ENCODE measurements at places on chromosomes 2 and 18. TPM values are rescaled to one million over a fixed set of nuclear protein-coding genes. Genes with fewer than 3 reads are reported as not detected.

Gene SKA1
- total RNA-seq, result 1.0 TPM

Gene OR6B2
- not detected for total RNA-seq

Gene SCN1A
- 0.82 TPM for total RNA-seq

Gene MYO7B
- total RNA-seq, result 305 TPM

Gene NTSR2
- not detected for total RNA-seq

Gene SULT1C3
- 0.34 TPM for total RNA-seq

Gene GPR39
- total RNA-seq, result 11.6 TPM

Gene SLC40A1
- total RNA-seq, result 155 TPM

- no peak for DNase-seq
Observed at GRCh38 chr2:127586746-127587295, 51.3 kb downstream of the MYO7B start.

GRCh38 chr2:105522645-105523044, 123.8 kb upstream of the FHL2 start:
- DNase-seq, result no peak

- no peak for DNase-seq
Observed at GRCh38 chr2:186059096-186059495, 320.5 kb downstream of the FSIP2 start.

DNA sequence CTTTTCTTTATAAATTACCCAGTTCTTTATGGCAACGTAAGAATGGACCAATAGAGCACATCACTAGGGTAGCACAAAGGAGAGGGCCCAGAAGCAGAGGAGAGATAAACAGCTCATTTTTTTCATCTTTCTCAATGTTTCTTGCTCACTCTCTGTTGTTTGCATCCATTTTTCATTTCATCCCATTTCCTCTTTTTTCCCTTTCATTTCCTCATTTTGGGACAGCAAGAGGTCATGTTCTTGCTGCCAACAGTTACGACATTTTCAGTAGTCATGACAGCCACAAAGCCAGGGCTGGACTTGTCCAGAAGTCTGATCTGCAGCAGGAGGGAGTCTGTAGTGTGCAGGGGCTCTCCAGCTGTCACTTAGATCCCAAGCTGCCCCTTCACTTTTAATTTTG, 52.7 kb upstream of the CYP1B1 start:
- DNase-seq, result no peak

- no peak for DNase-seq
Observed at GRCh38 chr18:50142441-50143120, 52.4 kb downstream of the MYO5B start.

- no peak for DNase-seq
Observed at GRCh38 chr2:111145951-111146350, 25.2 kb downstream of the BCL2L11 start.

GRCh38 chr2:200757399-200757798, 54.3 kb upstream of the BZW1 start:
- DNase-seq, result no peak

DNA sequence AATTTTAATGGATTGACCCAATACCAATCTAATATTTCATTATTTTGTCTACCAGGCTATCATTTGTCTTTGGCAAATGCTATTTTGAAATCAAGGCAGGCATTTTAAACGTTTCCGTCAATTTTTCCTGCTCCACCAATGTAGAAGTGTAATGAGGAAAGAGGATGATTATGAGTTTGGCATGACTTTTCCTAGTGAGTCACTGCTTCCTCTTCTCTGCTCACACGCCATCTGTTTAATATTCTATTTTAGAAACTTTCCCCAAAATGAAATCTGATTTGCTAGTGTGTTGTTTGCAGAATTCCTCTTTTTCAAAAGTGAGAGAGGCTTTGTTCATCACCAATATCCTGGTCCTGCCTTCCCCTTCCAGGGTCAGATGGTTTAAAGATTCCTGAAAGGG, 42.5 kb upstream of the PID1 start:
- DNase-seq, result no peak

- no peak for DNase-seq
Observed at GRCh38 chr18:48186861-48187260, 222.3 kb downstream of the ZBTB7C start.

DNA sequence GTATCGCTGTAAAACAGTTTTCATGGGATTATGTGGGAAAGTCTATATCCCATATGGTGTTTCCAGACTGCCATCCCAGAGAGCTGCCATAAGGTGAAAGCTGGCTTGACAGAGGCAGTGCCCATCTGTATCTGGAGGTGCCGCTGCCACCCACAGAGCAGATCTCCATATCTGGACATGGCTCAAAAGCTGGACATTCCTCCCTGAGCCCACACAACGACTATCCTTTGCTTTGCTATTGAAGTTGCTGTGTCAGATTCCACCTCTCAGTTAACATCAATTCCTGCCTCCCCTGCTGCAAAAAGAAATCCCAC, 55.2 kb downstream of the RND3 start:
- DNase-seq, result no peak

DNA sequence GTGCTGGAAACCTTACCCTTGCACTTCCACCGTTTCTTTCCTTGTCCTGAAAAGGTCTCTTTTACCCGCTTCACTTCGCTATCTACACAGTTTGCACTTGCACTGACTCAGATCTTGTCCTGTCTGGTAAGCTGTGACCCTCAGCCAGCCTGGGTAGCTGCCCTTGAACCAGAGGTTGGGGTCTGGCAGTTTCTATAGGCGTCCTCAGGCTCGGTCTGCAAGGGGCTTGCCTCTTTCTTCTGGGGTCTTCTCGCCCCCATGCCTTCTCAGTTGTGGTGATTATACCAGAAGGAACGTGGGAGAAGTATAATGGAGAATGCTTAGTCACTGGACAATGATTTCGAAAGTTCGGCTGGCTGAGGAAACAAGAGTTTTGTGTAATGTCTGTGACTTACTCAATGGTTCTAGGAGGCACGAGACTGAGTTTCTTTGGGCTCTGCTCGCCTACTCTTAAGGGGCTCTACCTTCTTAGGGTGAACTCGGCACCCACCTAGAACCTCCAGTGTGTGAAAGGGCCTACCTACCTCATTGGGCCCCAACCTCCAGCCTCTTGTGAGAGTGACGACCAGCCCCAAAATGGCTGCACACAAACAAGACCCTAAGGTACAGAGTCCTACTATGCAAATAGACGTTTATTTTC, 6.9 kb upstream of the STAT1 start:
- DNase-seq, result peak; percentile 49

DNA sequence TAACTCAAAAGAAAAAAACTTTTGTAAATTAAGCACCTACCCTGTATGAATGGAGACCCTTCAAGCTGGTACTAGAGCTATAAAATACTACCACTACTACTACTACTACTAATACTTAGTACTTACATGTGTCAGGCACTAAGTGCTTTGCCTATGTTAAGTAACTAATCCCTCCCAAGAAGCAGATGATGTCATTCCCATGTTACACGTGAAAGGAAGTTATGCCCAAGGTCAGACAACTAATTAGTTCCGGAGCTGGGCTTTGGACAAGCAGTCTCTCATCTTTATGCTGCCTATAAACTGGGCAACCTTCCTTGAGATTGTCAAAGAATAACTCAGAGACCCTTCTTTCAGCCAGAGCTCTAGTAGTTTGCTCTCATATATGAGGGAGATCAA, 13.9 kb upstream of the ATP6V1B1 start:
- DNase-seq, result no peak

DNA sequence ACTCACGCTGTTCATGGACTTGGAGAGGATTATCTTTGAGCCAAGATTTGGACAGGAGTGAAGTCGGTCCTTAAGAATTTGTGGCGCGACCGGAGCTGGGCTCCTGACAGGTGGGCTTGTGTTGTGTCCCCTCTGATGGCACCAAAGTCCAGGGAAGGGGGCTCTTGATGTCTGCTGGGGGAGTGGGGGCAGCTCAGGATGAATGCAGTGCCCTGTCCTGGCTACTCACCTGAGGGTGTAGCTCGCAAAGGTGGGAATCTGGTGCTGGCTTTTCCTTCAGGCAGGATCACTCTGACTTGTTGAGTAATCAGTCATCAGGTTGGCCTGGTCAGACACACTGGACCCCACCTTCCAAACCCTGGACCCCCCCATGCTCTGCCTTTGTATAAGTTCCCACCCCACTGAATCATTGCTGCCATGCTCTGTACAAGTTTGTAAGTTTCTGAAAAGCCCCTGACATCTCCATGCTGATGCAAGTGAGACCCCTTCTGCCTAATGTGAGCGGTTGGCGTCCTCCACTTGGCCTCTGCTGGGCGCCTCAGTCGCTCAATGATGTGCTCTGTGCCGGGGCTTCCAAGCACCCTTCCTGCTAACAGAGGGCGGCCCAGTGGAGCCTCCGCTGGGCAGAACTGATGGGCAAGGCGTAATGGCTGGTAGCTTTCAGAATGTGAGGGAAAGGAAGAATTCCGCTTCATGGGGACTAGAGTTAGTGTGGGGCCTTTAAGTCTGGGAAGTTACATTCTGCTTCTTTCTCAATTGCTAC, 196.1 kb downstream of the MGAT5 start:
- DNase-seq, result no peak

DNA sequence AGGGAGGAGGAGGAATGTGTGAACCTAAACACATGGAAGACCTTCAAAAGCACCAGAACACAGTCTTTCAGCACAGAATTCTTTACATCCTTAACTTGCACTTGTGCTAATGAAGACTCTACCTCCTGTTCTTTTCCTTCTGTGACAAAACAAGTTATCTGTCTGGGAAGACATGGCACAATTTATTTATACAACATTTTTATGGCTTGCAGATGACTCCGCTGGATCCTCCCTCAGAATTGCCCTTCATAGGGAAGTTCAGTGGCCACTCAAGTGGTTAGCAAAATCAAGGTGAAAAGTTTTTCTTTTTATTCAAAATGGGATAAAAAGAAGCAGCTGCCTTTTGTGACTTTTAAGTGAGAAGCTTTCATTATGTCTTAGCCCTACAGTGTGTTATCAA, 21.4 kb downstream of the BCL2L11 start:
- DNase-seq, result no peak

GRCh38 chr2:56483081-56483480, 299.3 kb downstream of the CCDC85A start:
- DNase-seq, result no peak

GRCh38 chr2:227703280-227703732, 14.5 kb downstream of the SLC19A3 start:
- DNase-seq, result no peak

- DNase-seq, result no peak
Observed at GRCh38 chr2:219272995-219273394, 6.2 kb upstream of the DNAJB2 start.

GRCh38 chr2:44731505-44731904, 210.0 kb upstream of the SIX3 start:
- no peak for DNase-seq

GRCh38 chr2:120631236-120631635, 104.4 kb upstream of the GLI2 start:
- no peak for DNase-seq

DNA sequence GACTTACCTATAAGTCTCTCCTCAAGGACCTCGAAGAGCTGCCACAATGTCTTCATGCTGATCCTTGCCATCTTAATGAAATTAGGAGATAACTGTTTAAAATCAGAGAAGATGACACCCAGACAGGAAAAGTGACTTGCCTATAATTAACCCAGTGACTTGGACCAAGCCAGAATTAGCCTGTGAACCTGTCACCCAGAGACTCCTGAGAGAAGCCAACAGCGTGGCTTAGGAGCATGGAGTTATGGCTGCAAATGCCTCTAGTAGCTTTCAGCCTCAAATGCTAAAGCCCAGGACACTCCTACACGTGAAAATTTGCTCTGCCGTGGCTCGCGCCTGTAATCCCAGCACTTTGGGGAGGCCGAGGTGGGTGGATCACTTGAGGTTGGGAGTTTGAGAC, 104.2 kb downstream of the GBX2 start:
- no peak for DNase-seq

- DNase-seq, result no peak
Observed at GRCh38 chr2:67346718-67347407, 50.3 kb upstream of the ETAA1 start.

DNA sequence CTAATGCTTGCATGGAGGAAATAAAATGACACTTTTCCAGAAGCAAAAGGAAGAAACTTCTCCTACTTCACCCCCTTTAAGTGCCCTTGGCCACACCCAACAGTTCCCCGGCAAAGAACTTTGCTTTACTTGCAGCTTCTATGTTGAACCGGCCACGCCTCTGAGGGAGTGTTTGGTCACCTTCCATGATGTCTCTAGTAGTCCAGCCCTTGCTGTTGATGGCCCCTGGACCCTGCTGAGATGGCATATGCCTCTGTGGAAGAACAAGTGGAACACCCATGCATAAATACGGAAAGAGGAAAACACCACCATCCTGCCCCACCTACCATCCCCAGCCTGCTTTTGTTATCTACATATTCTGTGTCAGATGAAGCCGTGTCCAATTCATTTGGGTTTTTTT, 218.3 kb upstream of the POU3F3 start:
- no peak for DNase-seq

DNA sequence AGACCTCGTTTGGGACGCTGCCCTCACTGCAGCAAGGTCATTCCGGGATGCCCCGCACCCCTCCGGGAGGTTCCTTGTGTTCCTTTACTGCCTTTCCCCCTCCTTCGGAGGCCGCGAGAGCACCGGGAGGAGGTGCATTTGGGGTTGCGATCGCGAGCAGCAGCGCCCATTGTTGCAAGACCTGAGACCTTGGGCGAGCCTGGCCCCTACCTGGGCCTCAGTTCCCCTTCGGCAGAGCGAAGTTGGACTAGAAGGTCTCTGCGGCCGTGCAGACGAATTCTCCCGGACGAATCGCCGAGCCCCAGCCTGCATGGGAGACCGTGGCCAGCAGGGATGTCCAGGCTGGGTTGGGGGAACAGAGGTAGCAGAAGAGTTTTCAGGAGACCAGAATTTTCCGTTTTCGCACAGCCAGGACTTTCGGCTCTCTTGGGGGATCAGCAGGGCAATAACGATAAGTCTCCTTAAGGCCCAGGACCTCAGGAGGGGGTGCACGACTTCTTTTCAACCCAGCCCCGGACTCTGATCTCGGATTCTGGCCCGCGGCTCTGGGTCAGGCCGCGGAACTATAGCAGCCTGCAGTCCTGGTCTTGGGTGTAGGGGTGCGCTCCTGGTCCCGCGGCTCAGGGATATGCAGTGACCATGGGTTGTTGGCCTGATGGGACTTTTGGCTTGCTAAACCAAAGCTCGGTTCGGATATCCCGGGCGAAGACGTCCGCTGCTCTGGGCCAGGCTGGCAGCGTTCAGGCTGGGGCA, 2.8 kb downstream of the GDF7 start:
- DNase-seq, result no peak

DNA sequence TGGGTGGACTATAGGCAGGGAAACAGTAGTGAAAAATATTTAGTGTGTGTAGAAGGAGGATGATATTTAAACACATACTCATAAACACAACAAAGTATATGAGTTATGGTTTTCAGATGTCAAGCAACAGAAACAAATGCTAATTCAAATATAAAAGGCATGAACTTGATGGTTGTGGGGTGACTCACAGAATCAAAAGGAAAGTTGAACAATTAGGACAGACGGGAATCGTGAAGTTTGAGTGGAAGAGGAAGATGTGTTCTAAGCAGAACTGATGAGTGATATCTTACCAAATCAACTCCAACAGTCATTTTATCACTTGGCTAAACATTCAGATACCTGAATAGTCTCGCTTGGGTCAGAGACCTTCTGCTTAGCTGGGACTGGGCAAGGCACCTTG, 53.6 kb upstream of the ITGA6 start:
- no peak for DNase-seq

DNA sequence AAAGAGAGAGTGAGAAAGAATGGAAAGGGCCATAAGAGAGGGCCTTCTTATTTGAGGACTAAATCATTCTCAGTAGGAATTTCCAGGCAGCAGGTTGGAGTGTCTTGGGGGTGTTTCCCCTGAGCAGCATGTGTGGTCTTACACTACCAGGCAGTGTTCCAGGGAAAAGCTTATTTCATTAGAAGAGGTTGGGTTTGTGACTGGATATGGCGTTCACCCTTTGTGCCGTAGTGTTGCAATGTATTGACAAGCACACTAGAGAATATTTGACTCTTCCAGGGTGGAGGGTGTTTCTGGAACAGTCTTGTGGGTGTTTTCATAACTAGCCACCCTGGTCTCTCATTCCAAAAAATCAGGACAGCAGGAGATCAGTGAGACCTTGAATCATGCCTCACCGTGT, 105.5 kb downstream of the NRP2 start:
- DNase-seq, result no peak
